Keratinocyte (primary cell): ENCODE measurements at places on chromosomes 4 and X. TPM values are rescaled to one million over a fixed set of nuclear protein-coding genes. Genes with fewer than 3 reads are reported as not detected.

The VCX2 gene
- not detected in 3 replicates for polyA plus RNA-seq

The C4orf51 gene
- polyA plus RNA-seq: not detected in 3 replicates

The EBP gene
- 157 to 285 TPM (median 194 TPM) in 3 replicates for polyA plus RNA-seq

The NXF2 gene
- not detected in 3 replicates for polyA plus RNA-seq

The CT55 gene
- not detected in 3 replicates for polyA plus RNA-seq

GRCh38 chrX:70289168-70289792 is 447 bp downstream of the PDZD11 start:
- no peak for DNase-seq

- peak; percentile 71 for DNase-seq
Observed at GRCh38 chr4:118881512-118882146, 7.0 kb upstream of the SYNPO2 start.

DNA sequence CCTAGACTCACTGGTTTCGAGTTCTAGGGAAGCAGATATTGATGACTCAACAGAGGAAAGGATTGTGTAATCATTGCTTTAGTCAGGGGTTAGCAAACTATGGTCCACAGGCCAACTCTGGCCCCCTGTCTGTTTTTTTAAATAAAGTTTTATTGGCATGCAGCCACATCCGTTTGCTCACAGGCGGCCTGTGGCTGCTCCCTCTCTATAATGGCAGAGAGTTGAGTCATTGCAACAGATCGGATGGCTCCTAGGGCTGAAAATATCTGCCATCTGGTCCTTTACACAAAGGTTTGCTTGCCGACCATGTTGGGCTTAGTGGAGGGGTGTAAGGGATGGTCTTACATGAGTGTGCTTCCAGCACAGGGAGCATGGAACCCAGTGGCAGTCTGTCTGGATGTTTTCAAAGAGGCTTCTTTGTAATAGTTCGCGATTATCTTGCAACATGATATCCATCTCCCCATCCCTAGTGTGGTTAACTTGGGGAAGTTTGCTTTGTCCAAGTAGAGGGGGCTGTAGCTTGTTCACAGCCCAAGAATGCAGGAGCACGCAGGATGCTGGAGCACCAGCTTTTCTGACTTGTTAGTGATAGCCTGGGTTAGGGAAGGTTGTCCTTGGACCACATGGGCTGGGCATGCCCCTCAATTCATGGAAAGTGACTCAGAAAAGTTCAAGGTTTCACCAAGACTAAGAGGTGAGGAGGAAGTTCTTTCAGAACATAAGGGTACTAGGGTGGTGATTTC is 59.3 kb upstream of the CLDN34 start:
- no peak for DNase-seq

- no peak for DNase-seq
Observed at GRCh38 chr4:78534286-78534955, 17.1 kb upstream of the ANXA3 start.

DNA sequence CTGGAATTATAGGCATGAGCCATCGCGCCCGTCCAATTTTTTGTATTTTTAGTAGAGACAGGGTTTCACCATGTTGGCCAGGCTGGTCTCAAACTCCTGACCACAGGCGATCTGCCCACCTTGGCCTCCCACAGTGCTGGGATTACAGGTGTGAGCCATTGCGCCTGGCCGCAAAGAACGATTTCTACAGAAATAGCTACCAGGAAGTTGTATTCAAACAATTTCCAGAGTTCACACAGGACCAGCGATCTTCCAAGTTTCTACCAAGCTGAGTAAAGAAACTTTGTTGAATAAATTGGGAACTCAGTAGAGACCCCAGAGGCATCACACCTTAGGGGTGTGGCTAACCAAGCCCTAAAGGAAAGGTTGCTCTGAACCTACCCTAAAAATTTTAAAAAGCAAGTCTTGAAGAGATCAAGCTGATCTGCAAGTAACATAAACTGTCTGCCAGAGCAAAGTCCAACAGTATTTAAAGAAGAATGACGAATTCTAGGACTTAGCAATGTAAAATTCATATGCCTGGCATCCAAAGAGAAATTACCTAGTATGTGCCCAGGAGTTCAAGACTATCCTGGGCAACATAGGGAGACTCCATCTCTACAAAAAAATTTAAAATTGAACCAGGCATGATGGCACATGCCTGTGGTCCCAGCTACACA is 48.4 kb upstream of the USP9X start:
- DNase-seq: no peak

DNA sequence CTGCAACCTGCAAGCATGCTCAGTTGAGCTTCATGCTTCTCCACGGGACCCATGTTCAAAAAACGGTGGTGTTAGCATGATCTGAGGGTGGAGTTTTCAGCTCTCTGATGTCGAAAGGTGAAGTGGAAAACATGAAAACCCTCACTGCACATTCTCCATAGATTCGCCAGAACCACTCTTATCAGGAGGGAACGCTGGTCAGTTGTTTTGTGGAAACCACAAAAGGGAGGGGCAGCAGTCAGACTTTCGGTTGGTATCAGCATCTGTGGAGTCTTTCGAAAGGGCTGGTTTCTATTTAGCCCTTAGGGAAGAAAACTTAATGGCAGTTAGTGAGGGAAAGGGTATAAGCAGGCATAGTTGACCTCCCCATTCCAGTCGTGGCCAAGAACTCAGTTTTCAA is 12.6 kb downstream of the PPA2 start:
- DNase-seq: no peak
